Stimulated activated CD8-positive, alpha-beta memory T cell treated with anti-CD3 and anti-CD28 coated beads, Interleukin-4, amount 100 ng/mL, for 24 hours (primary cell): ENCODE measurements at places on chromosomes 4 and X.
A peak's percentile ranks its signal among the peaks of the same experiment; 100 is the strongest.

DNA sequence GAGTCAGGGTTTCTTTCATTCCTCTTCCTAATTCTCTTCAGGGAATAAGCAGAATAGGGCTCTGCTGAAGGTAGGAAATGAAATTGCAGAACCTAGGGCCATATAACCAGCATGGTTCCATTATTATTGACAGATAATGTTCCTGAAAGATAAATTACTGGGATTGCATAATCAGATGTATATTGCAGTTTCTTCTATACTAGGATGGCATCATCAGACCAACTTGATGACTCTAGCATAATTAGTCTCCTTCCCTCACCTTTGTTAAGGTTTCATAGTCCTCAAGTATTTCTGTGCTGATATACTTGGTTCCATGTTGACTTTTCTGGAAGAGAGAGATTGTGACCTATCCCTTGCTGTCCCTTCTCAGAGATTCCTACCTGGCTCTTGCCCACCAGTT, 492.3 kb upstream of the LCORL start:
- DNase-seq: no peak

- DNase-seq: no peak
Observed at GRCh38 chrX:134472041-134472440, 12.1 kb downstream of the HPRT1 start.

- no peak for DNase-seq
Observed at GRCh38 chr4:183852910-183853547, 52.1 kb upstream of the STOX2 start.

GRCh38 chr4:156329779-156330178, 376.1 kb upstream of the CTSO start:
- no peak for DNase-seq

DNA sequence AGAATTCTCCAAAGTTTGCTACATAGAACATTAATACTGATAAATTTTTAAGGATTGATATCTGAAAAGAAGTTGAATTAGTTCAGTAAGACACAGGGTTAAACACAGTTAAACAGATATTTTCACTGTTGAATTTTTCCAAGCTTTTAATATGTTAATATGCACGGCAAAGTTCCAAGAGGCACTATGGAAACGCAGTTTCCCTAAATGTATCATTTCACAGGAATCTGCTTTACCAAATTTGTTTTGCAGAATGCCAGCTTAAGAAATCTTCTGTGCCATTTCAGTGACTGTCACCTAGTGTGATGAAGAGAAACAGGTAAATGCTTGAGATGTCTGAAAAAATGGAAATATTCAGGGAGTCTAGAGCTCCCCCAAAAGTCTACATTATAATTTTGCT, 395.9 kb upstream of the GRIA3 start:
- no peak for DNase-seq

DNA sequence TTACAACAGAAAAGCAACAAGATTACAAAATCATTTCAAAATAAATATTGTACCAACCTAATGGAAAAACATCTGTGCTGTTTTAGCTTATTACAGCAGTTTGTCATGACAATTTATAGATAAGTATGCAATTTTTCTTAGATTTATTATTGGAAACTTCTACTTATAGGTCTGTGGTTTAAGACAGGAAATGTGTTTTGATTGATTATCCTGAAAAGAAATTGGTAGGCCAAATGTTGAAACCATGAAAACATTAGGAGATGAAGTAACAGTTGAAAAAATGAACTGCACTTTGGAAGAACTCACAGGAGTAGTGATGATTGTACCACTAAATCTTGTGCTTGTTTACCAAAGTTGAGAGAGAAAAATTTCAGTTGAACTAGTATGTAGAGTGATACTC, 162.2 kb upstream of the GIMD1 start:
- no peak for DNase-seq

DNA sequence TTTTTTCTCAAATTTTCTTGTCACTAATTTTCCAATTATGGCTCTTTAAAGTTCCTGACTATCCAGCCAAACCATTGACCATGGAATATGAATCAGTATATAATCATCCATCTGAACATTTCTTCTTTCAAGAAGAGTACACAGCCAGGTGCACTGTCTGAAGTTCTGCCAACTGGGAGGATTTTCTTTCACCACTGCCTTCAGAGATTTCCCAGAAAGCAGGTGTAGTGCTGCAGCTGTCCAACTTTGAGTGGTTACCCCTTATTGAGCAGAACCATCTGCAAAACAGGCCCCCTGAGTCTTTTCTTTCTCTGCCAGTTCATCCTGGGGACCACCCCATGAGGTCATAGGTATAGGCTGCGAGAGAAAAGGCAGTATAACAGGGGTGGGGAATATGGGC, 1213.2 kb downstream of the RAPGEF2 start:
- no peak for DNase-seq

DNA sequence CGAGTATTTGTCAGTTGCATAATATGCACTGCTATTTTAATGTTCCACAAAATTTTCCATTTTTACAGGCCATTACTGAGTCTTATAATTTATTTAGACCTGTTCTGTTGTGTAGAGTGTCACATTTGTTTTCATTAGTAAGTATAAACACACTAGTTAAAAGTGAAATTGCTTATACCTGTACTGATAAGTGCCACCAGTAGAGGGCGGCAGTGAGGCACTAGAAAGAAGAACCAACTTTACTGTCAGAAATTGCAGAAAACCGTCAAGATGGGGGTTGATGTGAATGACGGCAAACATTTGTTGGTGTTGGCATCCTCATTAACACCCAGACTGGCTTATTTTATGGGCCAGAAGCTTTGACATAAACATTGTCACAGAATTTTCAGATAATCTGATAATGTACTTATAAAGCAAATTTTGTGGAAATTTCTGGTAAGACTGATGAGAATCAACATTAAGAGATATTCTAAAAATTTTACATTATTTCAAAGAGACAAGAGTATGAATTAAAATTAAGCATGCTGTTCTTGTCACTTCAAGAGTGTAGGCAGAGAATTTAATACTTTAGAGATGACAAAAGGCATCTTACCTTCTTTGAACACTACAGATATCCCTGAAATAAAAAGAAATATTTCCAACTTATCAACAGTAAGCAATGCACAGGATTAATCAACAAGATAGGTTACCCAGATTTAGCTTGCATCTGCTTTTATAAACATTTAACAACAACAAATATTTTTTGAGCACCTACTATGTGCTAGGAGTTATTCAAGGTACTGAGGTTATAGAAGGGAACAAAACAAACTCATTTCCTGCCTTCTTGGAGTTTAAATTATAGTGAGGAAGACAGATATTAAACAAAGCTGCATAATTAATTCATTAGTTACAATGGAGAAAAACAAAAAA, 24.9 kb downstream of the ALPK1 start:
- peak; percentile 58 for DNase-seq

DNA sequence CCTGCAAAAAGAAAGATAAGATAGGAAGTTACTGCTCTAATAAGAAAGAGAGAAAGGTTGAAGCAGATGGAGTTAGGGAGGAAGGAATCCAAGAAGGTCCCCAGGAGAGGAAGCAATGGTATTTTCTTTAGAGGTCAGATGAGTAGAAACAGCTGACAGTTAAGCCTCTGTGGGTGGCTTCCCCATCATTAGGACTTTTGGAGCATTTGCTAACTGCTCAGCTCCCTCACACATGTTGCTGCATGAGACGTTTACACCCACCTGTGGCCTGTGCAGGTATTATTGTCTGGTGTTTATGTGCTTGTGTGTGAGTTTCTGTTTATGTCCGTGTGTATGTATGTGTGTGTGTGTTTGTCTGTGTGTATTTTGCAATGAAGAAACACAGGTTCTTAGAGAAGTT, 346.8 kb downstream of the RAB28 start:
- DNase-seq: no peak

GRCh38 chr4:166700592-166700991, 533.7 kb downstream of the SPOCK3 start:
- no peak for DNase-seq

DNA sequence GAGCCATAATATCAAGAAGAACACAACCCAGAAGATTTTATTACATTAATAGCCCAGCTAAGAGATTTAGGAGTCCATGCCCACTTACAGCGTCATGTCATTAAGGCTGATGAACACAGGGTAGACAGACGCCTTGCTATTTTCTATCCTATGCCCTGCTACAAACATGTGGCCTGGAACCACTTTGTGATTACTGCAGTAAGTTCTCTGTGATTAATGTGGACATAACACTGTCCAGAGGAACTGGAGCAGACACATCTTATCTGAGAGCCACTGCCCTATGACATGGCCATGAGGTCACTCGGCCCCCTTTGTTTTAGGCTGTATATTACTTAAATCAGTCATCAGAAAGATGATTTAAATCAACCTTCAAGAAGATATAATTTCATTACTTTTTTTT, 211.7 kb downstream of the MAML3 start:
- DNase-seq: no peak

GRCh38 chr4:105677709-105678108, 30.8 kb downstream of the INTS12 start:
- DNase-seq: no peak

DNA sequence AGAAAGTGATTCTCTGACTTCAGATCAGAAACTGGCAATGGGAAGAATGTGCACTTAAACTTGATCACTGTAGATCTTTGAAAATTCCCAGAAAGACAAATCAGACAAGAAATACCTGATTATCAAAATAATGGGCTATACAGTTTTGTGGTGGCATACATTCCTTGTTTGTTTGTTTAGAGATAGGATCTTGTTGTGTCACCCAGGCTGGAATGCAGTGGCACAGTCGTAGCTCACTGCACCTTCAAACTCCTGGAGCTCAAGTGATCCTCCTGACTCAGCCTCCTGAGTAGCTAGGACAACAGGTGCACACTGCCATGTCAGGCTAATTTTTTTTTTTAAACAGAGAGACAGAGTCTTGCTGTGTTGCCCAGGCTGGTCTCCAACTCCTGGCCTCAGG, 81.0 kb upstream of the SPRY1 start:
- no peak for DNase-seq

DNA sequence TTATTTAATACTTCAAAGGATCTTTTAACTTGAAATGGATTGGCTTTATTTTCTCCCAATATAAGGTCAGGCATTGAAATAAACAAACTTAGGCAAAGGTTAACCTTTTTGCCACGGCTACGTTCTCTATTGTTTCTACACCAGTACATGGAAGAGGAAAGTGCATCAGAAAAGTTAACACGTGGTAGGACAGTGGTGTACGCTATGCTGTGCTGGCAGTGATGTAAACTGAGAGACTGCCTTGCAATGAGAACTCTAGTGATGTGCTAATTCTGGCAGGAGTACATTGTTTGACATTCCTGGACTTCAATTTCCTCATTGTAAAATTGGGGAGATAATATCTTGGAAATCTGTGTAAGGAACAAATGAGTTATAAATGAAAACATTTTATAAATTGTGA, 208.2 kb downstream of the TMA16 start:
- no peak for DNase-seq

DNA sequence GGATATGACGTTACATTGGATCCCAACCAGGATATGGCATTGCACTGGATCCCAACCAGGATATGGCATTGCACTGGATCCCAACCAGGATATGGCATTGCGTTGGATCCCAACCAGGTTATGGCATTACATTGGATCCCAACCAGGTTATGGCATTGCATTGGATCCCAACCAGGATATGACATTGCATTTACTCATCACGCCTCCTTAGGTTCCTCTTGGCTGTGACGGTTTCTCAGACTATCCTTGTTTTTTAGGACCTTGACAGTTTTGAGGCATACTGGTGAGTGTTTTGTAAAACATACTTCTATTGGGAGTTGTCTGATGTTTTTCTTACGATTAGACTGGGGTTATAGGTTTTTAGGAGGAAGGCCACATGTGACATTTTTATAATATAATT, 5.4 kb upstream of the ACSL1 start:
- DNase-seq: no peak

GRCh38 chr4:107210450-107211239, 174.5 kb upstream of the DKK2 start:
- DNase-seq: no peak

- DNase-seq: no peak
Observed at GRCh38 chr4:10117359-10118047, 904 bp upstream of the WDR1 start.

DNA sequence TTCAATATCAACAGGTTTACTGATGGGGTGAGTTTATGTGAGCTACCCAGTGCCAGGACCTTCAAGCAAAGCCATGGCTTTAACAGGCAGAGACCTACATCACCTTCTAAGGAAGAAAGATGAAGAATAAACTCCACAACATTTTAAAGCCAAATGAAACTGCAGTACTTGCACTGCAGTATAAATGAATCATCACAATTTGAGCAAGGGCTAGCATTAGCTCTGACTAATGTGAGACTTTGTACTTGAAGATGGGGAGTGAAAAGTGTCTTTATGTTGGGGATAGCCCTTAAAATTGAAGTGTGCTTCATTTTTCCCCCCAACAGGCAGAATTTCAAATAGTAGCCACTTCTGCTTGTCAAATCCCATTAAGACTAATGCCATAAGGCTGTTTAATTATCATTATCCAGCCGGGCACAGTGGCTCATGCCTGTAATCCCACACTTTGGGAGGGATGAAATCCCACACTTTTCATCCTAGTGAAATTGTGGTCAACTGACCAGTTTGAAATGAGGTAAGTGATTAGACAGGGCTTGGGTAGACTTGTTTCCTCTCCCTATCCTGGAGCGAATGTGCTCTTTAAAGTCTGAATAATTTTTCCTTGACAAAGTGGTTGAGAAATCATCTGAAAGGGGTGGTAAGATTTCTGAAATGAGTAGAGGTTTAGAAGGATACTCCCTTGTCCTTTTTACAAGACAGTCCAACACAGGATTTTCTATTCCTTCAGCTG, 27.2 kb upstream of the GPR34 start:
- no peak for DNase-seq

- DNase-seq: no peak
Observed at GRCh38 chrX:37646254-37646653, 39.3 kb upstream of the XK start.
